ENCODE measurements at places on chromosomes 7 and 10.

- DNase-seq, result no peak
Observed at GRCh38 chr7:27533652-27534081, 129.0 kb downstream of the HIBADH start.

GRCh38 chr7:30472784-30473775, 5.5 kb downstream of the NOD1 start:
- no peak for DNase-seq

- DNase-seq, result no peak
Observed at GRCh38 chr7:119733127-119733879, 539.7 kb upstream of the KCND2 start.

DNA sequence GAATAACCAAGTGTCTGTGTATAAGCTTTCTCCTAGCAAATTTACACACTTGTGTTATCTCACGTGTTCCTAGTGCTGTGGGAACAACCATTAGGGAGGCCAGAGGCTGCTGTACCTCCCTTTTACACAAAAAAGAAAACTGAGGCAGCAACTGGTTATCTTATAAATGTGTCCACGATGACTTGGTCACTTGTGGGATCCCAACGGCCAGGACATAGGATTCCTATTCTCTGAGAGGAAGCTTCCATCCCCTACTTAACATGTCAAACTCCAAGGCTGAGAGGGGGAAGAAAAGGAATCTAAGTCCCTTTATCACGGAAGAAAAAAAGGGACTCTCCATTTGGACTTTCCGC, 484 bp downstream of the ZNF438 start:
- no peak for DNase-seq

DNA sequence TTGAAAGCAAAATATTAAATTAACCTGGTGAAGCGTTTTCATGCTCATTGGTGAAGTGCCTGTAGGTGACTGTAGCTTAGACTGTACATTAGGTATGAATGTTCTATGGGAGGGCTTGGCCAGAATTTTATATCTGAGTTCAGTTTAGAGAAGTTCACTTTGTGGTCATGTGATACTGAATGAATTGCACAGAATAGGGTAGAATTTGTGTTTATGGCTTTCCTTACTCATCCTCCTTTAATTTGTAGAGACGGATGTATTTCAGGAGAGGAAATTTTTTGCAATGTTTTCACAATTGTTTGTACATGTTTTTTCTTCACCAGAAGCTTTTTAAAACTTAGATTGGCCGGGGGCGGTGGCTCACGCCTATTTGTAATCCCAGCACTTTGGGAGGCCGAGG, 32.3 kb downstream of the REEP3 start:
- DNase-seq, result no peak

- no peak for DNase-seq
Observed at GRCh38 chr7:116240024-116240668, 29.8 kb downstream of the TES start.

DNA sequence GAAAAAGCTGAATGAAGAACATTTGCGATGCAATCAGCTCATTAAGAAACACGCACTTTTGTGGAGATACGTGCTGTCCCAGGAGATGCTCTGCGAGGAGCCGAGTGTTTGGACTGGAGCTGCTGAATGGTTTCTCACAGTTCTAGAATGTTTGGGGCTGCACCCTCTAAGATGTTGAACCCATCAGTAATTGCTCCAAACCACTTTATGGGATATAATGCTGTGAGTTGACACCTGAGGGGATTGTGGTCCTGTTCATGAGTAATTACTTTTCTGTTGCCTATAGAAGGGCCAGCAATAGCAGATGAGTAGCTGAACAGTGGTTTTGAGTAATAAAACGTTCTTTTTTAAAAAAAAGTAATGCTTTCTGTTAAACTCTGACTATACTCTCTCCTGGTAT, 63.1 kb downstream of the IKZF1 start:
- DNase-seq, result no peak

GRCh38 chr10:79292891-79293746, 54.1 kb upstream of the PPIF start:
- DNase-seq, result no peak

DNA sequence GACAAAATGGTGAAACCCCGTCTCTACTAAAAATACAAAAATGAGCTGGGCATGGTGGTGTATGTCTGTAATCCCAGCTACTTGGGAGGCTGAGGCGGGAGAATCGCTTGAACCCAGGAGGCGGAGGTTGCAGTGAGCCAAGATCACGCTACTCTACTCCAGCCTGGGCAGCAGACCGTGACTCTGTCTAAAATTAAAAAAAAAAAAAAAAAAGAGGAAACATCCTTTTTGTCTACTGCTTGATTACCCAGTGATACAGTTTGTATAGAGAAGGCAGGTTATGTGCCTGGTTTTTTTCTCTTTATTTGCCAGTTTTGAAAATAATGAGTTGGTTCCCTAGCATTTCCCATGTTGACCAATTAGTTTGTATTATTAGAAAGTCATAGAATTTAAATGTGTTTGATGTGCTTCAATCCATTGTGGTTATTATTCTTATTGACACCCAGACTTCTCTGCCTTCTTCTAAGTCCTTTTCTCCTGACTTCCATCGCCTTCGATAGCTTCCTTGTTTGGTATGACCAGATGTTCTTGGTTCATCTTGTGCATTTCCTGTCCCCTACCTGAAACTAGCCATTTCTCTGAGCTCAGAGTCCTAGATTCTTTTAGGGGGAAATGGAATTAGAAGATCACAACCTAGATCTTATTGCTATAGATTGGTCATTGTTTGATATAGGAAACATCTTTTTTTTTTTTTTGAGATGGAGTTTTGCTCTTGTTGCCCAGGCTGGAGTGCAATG, 43.2 kb downstream of the VKORC1L1 start:
- DNase-seq, result no peak

Measured in T follicular helper cell (primary cell).